ENCODE measurements at places on chromosomes 2 and 18.

DNA sequence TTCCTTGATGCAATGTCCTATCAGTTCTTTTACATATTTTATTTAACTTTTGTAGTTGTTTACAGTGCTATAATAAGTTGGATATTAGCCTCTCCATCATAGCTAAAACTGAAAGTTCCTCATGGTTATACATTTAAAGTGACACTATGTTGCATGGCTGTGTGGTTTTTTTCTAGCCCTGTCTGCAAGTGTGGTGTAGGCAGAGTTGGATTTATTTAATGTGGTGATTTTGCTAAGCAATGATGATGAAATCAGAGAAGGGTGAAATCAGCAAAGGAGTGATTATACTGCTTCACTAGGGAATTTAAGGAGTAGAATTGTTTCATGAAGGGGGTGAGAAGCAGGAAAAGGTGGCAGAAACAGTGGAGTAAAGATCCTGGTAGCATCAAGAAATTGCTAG lies 18.3 kb upstream of the ENOSF1 start:
- DNase-seq = no peak

DNA sequence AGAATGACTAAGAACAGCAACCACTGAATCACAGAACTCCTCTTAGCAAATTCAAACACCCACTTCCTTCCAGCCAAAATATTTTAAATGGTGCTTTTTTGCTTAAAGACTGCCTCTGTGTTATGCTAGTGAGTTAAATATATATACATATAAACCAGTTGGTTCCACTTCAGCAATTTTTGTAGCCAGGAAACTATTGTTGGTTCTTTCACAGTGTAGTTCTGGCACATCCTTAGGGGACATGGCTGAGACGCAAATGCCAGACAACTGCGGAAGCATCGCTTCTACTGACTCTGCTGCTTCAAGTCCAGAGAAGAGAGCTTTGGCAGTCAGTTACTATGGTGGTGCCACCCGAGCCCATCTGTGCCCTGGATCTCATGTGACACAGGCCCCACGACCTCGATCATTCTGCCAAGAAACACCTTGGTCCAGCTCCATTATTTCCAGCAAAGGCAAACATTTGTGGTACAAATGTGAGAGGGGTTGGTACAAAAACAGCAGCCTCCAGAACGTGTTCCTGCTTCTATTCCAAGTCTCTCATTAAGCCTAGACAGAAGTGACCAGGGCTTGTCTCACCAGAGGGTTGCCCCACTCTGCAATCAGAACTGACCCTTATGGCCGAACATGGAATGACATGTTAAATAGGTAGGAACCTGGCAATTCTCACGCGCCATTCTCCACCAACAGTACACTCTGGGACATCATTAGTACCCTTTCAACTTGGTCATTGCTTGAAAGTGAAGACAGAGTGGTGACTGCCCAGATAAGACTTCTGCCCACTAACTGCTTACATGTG lies 117.8 kb upstream of the NRP2 start:
- DNase-seq = no peak

DNA sequence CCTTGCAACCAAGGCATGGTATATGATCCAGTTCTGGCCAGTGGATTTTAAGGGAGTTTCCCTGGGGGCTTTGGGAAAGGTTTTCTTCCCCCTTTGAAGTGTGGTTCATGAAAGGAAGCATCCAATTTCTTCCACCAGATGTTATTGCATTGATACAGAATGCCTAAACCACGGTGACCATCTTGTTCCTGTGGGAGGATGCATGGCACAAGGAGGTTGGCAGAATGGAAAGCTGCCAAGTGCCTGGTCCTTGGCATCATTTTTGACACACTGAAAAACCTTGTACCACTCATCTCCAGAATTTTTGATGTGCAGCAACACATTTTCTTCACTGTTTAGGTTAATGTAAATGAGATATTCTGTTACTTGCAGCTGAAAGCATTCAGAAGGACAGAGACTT lies 55.2 kb upstream of the CXCR4 start:
- DNase-seq = no peak

- no peak for DNase-seq
Observed at GRCh38 chr2:96687711-96688640, 45.4 kb downstream of the FER1L5 start.

DNA sequence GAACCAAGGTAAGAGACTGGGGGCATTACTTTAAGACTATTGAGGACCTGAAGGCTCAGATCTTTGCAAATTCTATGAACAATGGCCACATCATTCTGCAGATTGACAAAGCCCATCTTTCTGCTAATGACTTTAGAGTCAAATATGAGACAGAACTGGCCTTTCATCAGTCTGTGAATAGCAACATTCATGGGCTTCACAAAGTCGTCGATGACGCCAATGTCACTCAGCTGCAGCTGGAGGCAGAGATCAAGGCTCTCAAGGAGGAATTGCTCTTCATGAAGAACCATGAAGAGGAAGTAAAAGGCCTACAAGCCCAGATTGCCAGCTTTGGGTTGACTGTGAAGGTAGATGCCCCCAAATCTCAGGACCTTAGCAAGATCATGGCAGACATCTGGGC lies 43.8 kb upstream of the SLC4A10 start:
- DNase-seq = no peak

GRCh38 chr2:64757126-64757525 lies 103.4 kb upstream of the SERTAD2 start:
- DNase-seq = no peak

- DNase-seq = peak; percentile 13
Observed at GRCh38 chr2:63424329-63425078, 163.8 kb downstream of the WDPCP start.

DNA sequence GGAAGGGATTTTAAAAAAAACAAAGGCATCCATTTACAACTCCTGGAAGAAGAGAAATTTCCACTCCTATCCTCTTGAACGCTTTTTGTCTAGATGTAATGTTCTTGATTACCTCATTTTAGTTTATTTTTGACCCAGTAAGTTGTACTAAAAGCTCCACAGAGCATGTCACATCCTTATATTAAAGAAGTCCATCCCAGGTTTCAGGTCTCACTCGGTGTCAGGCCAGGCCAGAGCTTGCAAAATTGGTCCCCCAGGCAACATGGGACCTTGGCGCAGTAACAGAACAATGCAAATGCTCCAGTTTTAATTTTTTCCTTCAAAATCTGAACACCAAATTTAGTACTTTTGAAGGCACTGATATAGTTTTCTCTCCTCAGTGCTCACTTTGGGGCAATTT lies 218.4 kb upstream of the REV1 start:
- no peak for DNase-seq

DNA sequence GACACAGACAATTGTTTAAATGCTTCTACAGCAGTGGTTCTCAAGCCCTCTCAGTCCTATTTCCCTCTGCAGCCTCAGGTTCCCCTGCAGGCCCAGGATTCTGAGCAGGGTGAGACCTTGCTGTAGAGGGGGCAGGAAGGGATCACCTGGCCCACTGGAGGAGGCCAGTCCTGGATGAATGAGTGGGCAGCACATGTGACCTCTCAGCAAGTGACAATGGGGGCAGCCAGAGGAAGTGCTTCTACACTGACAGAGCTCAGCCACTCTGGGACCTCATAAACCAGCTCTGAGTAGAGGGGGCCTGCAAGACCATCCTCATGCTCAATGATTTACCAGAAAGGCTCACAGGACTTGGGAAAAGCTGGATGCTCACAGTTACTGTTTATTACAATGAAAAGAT lies 63.2 kb downstream of the ASB1 start:
- no peak for DNase-seq

- no peak for DNase-seq
Observed at GRCh38 chr2:120729406-120730399, 6.0 kb upstream of the GLI2 start.

DNA sequence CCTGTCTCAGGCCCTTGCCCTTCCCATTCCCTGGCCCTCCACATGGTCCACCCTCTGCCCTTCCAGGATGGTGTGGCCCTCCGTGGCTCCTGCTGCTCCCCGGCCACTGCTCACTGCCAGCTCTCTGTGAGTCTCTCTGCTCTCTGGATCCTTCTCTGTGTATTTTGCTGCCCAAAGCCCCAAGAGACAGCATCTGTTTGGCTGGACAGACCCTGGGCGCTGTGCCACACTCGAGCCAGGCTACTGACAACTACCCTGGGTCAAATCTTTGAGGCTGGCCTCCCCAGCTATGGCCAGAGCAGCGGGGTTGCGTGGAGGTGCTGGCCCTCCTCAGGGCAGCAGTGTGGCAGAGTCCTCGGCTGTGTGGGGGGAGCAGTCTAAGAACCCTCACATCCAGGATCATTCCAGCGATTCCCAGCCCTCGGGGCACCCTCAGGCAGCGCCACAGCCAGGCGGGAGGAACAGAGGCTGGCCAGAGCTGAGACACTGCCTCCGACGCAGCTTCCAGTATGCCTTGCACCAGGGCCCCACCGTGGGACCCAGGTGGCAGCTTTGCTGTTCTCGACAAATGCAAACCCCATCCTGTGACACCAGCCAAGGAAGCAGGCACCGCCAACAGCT lies 139.4 kb upstream of the GLI2 start:
- DNase-seq = no peak

DNA sequence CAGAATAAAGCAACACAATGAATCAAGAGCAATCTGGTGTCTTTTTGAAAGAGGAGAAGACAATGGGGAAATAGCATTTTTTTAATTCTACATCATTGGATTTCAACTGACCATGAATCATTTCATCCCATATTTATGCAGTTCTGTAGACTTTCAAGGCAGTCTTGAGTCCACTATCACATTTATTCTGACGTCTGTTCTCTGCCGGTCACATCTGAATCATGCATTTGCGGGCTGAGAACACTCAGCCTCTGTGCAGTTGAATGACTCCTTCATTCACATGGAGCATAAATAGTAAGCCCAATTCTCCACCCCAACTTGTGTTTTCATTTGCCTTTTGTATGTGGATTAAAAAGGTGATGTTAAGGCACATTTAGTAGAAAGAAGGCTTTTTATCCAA lies 128.2 kb downstream of the AKAIN1 start:
- DNase-seq = no peak

GRCh38 chr2:59882822-59883221 lies 670.6 kb downstream of the BCL11A start:
- DNase-seq = no peak

DNA sequence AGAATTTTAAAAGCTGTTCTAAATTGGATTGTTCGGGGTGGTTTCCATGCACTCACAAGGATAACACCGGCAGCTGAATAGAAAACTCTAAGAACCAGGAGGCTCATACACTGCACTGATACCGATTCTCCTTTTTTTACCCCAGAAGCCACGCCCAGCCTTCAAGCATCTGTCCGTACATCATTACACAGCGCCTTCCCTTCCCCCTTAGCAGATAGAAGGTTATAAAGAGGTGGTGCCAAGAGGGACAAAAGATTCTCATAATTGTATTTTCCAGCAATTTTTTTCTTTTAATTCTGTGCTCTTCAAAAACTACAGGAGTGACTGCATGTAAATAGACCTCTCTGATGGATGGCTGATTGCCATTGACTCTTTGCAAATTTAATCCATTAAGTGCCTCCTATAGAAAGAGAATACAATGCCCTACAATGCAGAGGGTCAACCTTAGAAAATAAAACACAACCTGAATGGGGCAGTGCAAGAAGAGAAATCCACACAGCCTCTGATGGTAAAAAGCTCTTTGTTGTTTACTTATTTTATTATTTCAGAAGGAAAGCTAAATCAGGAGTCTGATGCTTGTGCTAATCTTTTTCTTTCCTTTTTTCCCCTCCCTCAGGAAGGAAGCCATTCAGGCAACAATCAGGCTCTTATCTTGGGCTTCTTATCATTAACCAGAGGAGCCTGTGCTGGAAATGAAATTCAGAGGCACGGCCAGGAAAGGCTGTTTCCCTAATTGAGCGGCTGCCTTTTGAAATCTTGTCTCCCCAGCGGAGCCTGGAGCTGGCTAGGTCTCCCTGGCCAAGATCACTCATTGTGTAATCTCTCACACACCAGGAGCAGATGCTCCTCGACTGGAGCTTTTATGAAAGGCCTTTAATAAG lies 198.9 kb upstream of the NABP1 start:
- DNase-seq = peak; percentile 70

GRCh38 chr2:205568620-205569019 lies 113.7 kb upstream of the NRP2 start:
- no peak for DNase-seq

GRCh38 chr18:55425698-55426097 lies 162.3 kb downstream of the TCF4 start:
- DNase-seq = no peak

- DNase-seq = no peak
Observed at GRCh38 chr18:67766930-67767329, 250.4 kb upstream of the DSEL start.

GRCh38 chr2:38709567-38710194 lies 41.5 kb downstream of the SRSF7 start:
- DNase-seq = no peak

DNA sequence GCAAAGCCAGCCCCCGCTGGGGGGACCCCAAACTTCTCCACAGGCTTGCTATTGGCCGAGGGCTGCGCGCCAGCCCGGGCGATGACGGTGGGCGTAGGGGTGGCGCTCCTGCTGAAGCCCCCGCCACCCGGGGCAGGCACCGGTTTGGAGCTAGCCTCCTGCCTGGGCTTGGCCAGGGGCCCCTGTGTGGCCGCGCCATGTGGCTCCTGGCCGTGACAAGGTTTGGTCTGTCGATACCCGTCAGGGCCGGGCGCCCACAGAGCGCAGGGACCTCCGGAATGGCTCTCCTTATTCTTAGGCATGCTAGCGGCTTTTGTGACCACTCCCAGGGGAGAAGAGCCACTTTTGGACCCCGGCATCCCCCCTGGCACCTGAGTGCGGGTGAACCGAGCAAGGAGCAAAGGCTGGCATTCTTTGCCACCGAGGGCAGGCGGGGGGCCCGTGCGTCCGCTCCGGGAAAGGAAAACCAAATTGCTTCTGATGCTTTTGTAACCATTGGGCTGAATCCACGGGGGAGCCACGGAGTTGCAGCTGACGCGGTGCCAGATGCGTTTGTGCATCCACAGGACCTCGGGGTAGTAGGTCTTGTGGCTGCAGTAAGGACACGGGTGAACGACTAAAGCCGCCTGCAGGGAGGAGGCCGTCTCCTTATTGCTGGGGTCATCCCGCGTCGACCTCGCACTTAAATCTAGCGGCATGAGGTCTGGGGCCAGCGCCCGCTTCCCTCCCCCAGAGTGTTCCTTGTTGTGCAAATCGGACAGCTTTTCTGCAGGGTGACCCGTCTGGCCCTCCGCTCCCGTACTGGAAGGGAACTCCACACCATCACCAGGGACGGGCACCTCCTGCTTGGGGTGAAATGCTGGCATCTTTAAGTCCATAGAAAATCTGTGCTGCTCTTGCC lies 115.6 kb downstream of the ZNF516 start:
- DNase-seq = no peak

All from NCI-H524 treated with DMSO at 0.1 percent for 48 hours (cell line).